Neuronal stem cell (in vitro differentiated cells): ENCODE measurements at places on chromosomes 7 and 10.
A peak's percentile ranks its signal among the peaks of the same experiment; 100 is the strongest.

GRCh38 chr10:79021948-79022499 is 46.7 kb upstream of the ZMIZ1 start:
- no peak overlapping the region for H3K27ac ChIP-seq
- peaks cover 3% of the 10 kb centered on the region for H3K27me3 ChIP-seq
- H3K36me3 ChIP-seq = no peaks in the 10 kb centered on the region
- peaks cover 14% of the 10 kb centered on the region for H3K4me1 ChIP-seq
- H3K4me3 ChIP-seq = no peak overlapping the region
- DNase-seq = no peak

GRCh38 chr10:111207500-111207899 is 130.7 kb downstream of the ADRA2A start:
- no peak overlapping the region for H3K4me3 ChIP-seq
- H3K4me1 ChIP-seq = peaks cover 2% of the 10 kb centered on the region
- DNase-seq = no peak
- no peaks in the 10 kb centered on the region for H3K36me3 ChIP-seq
- no peaks in the 10 kb centered on the region for H3K27me3 ChIP-seq

- DNase-seq = no peak
- peaks cover 3% of the 10 kb centered on the region for H3K4me1 ChIP-seq
- H3K27me3 ChIP-seq = no peaks in the 10 kb centered on the region
These were observed 12.0 kb upstream of the BMPER start for GRCh38 chr7:33893377-33893776.

GRCh38 chr10:29022513-29022912 is 266.4 kb upstream of the LYZL1 start:
- no peak overlapping the region for H3K4me3 ChIP-seq
- H3K36me3 ChIP-seq = no peaks in the 10 kb centered on the region
- DNase-seq = no peak
- no peaks in the 10 kb centered on the region for H3K27me3 ChIP-seq
- H3K4me1 ChIP-seq = no peaks in the 10 kb centered on the region

GRCh38 chr7:27193335-27194001 is 6.4 kb downstream of the HOXA13 start:
- no peak overlapping the region for H3K27ac ChIP-seq
- no peak overlapping the region for H3K4me3 ChIP-seq
- no peak for DNase-seq
- peaks cover 56% of the 10 kb centered on the region for H3K27me3 ChIP-seq

GRCh38 chr10:104195706-104196105 is 36.5 kb downstream of the CFAP43 start:
- no peaks in the 10 kb centered on the region for H3K36me3 ChIP-seq
- no peak overlapping the region for H3K4me3 ChIP-seq
- peaks cover 3% of the 10 kb centered on the region for H3K27me3 ChIP-seq
- H3K27ac ChIP-seq = no peak overlapping the region
- DNase-seq = no peak
- no peaks in the 10 kb centered on the region for H3K4me1 ChIP-seq

DNA sequence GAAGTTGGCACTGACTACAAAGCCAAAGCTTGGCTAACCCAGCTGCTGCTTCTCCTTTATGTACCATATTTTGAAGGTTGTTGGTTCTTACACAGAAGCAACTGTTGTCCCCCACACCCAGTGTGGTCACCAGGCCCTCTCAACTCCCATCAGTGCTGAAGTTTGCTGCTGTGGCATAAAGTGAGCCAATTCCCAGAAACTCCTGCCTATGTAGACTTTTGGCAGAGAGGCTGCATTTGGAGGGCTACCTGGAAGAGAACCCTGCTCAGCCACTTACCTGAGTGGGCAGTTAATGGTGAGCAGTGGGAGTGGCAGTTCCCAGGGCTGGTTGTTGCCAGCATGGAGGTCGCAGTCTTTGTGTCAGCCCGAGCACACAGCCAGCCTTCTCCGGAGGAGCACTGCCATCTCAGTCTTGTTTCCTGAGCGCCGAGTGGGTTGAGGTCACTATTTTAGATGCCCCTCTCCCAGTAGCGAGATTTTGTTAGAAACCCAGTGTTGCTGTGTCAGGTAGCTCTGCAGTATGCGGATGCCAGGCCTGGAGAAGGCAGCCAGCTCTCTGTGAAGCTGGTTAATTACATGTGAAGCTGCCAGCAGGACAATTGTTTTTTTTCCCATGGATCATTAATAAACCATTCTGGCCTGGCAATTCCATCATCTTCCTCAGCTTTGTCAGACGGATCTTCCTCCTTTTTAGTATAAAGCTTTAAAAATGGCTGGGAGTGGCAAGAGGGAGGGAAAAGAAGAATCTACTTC is 24.5 kb downstream of the LRRC4 start:
- peaks cover 10% of the 10 kb centered on the region for H3K36me3 ChIP-seq
- peaks cover 26% of the 10 kb centered on the region for H3K4me1 ChIP-seq
- no peaks in the 10 kb centered on the region for H3K27me3 ChIP-seq
- no peak overlapping the region for H3K27ac ChIP-seq
- H3K4me3 ChIP-seq = no peak overlapping the region

GRCh38 chr7:151378011-151378410 is 31.8 kb downstream of the WDR86 start:
- H3K27me3 ChIP-seq = peaks cover 19% of the 10 kb centered on the region
- DNase-seq = no peak

GRCh38 chr10:70158113-70158512 is 11.6 kb upstream of the TYSND1 start:
- no peak for DNase-seq
- H3K4me3 ChIP-seq = no peak overlapping the region
- no peak overlapping the region for H3K27ac ChIP-seq
- H3K27me3 ChIP-seq = no peaks in the 10 kb centered on the region
- H3K4me1 ChIP-seq = peaks cover 2% of the 10 kb centered on the region
- H3K36me3 ChIP-seq = peaks cover 97% of the 10 kb centered on the region

DNA sequence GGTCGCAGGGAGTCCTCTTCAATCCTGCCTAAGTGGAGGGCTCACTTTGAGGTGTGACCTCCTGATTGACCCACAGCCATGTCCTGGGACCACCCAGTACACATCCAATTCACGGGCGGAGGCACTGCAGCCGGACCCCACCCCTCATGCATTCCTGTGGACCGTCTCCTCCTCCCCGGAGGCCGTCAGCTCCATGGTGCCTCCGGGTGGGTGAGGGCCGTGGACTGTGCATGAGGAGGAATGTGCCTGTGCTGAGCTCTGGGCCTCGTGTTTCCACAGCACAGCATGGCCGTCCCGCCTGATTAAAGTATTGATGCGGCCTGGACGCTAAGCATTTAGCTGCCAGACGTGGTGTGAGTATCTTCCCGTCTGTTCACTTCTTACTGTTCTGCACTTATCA is 52.8 kb downstream of the CFAP46 start:
- no peak overlapping the region for H3K27ac ChIP-seq
- no peak for DNase-seq
- H3K4me1 ChIP-seq = peaks cover 2% of the 10 kb centered on the region
- peaks cover 23% of the 10 kb centered on the region for H3K27me3 ChIP-seq
- H3K4me3 ChIP-seq = no peak overlapping the region
- no peaks in the 10 kb centered on the region for H3K36me3 ChIP-seq

DNA sequence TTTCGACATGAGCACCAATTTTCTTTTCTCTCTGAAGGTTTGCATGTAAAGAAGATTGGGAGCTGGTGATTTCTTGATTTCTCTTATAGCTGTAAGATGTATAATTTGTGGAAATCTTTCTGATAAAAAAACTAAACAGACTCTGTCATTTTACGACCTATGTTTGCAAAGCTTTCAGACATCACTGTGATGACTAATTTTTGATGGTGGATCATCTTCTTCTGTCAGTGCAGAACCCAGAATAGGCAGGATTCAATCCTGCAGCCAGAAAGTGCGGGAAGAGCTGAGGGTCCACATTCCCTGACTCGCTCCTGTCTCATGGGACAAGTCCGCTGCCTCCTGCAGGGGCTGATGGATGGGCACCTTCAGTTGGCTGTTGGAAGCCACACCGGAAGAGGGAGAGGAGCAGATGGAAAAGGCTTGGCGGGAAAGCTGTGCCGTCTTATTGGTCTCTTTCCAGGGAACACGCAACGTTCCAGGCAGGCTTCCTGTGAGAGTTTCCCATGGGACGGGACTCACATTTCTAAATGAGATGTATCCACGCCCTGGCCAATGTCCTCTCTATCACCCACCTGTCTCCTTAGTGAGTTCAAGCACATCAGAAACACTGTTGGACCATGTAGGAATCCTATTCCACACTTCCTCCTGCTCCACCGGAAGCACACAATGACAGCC is 186.9 kb downstream of the PRPF18 start:
- H3K4me1 ChIP-seq = no peaks in the 10 kb centered on the region
- H3K36me3 ChIP-seq = no peaks in the 10 kb centered on the region
- no peak overlapping the region for H3K4me3 ChIP-seq
- H3K27me3 ChIP-seq = no peaks in the 10 kb centered on the region

GRCh38 chr10:4671451-4672145 is 154.4 kb upstream of the AKR1E2 start:
- no peaks in the 10 kb centered on the region for H3K27me3 ChIP-seq
- H3K27ac ChIP-seq = no peak overlapping the region
- DNase-seq = no peak
- no peak overlapping the region for H3K4me3 ChIP-seq
- H3K36me3 ChIP-seq = no peaks in the 10 kb centered on the region

GRCh38 chr10:45592926-45593325 is 79.6 kb downstream of the ZFAND4 start:
- no peak overlapping the region for H3K27ac ChIP-seq
- DNase-seq = no peak
- peaks cover 3% of the 10 kb centered on the region for H3K4me1 ChIP-seq
- H3K27me3 ChIP-seq = no peaks in the 10 kb centered on the region
- no peak overlapping the region for H3K4me3 ChIP-seq

DNA sequence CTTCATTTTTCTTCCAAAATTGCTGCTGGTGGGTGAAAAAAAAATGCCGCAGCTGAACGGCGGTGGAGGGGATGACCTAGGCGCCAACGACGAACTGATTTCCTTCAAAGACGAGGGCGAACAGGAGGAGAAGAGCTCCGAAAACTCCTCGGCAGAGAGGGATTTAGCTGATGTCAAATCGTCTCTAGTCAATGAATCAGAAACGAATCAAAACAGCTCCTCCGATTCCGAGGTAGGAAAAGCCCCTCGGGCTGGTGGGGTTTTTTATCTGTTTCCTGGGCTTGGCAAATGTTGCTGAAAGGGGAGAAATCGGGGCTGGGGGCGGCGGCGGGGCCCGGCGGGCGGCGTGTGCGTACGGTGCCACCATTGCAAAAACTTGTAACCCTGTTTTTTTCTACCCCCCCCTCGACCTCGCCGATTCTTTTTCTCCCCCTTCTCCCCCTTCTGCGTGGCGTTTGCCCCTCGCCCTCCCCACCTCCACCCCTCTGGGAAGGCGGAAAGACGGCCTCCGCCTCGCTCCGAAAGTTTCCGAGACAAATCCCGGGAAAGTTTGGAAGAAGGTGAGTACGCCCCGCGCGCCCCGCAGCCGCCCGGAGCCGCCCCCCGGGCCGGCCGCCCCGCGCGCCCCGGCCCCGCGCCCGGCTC is 789 bp downstream of the TCF7L2 start:
- no peaks in the 10 kb centered on the region for H3K27me3 ChIP-seq
- H3K4me1 ChIP-seq = peaks cover 7% of the 10 kb centered on the region
- no peak for DNase-seq
- peak overlapping the region; percentile 84 for H3K4me3 ChIP-seq
- no peaks in the 10 kb centered on the region for H3K36me3 ChIP-seq

DNA sequence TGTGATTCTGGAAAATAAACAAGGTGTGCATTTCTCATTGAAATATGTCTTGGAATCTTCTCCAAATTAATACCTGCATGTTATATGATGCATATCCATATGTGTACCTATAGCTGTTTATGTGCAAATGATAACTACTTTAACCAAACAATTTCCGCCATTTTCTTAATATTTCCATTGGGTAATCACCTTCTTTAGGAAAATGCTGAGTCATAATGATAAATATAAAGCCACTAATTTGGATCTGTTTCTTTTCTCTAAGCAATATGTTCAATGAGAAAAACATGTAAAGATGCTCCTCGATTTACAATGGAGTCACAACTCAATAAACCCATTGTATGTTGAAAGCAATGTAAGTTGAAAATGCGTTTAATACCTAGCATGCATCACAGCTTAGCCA is 574.4 kb downstream of the CNTNAP2 start:
- H3K27me3 ChIP-seq = no peaks in the 10 kb centered on the region
- H3K4me1 ChIP-seq = no peaks in the 10 kb centered on the region
- no peak overlapping the region for H3K4me3 ChIP-seq
- no peak overlapping the region for H3K27ac ChIP-seq
- DNase-seq = no peak

DNA sequence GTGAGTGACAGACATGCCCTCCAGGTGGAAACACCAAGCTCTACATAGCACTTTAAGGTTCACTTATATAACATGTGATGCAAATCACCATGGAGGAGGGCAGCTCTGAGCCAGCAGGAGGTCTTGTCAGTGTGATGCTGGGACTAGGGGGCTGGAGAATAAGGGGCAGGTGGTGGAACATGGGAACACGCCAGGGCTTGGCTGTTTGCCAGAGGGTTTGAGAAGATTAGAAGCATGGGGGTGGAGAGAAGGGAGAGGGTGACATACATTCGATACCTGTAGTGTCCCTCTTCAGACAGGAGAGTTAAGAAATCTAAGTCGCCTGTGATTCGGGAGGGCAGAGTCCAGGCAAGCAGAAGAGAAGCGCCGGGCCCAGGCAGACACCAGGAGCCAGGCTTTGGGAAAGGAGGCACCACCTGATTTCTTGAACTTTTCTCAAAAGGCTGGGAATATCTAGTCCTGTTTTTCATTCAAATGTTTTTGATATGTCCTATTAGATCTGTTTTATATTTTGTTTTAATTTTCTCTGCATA is 16.9 kb upstream of the LAMB4 start:
- DNase-seq = no peak
- H3K27me3 ChIP-seq = no peaks in the 10 kb centered on the region
- peaks cover 2% of the 10 kb centered on the region for H3K4me1 ChIP-seq

- no peaks in the 10 kb centered on the region for H3K36me3 ChIP-seq
- no peak overlapping the region for H3K4me3 ChIP-seq
- H3K27me3 ChIP-seq = peaks cover 4% of the 10 kb centered on the region
- H3K27ac ChIP-seq = no peak overlapping the region
These were observed 5.3 kb downstream of the CPXM2 start for GRCh38 chr10:123886292-123886691.

GRCh38 chr10:115777646-115778045 is 495.4 kb downstream of the GFRA1 start:
- no peaks in the 10 kb centered on the region for H3K27me3 ChIP-seq
- no peak overlapping the region for H3K4me3 ChIP-seq
- H3K36me3 ChIP-seq = no peaks in the 10 kb centered on the region
- H3K27ac ChIP-seq = no peak overlapping the region
- DNase-seq = no peak
- H3K4me1 ChIP-seq = no peaks in the 10 kb centered on the region

DNA sequence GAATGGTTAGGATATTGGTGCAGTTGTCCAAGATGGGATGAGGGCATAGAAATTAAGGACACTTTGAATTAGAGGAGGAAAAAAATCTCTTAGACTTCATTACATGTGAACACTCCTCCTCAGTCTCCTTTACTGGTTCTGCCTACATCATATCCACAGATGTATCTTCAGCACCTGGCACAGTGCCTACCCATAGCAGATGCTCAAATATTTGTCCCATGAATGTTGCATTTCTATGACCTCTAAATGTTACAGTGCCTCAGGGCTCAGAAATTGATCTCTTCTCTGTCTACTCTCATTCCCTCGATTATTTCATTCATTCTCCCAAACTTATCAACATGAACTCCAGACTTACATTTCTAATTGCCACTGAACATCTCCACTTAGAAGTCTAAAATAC is 17.1 kb downstream of the CNNM1 start:
- H3K27ac ChIP-seq = no peak overlapping the region
- no peaks in the 10 kb centered on the region for H3K27me3 ChIP-seq
- H3K4me3 ChIP-seq = no peak overlapping the region
- no peak for DNase-seq

- H3K27ac ChIP-seq = no peak overlapping the region
- no peak for DNase-seq
- no peak overlapping the region for H3K4me3 ChIP-seq
- no peaks in the 10 kb centered on the region for H3K36me3 ChIP-seq
These were observed 83.3 kb upstream of the FGL2 start for GRCh38 chr7:77282897-77283296.
